Jurkat, Clone E6-1 (cell line): ENCODE measurements at places on chromosomes 13 and 19.

DNA sequence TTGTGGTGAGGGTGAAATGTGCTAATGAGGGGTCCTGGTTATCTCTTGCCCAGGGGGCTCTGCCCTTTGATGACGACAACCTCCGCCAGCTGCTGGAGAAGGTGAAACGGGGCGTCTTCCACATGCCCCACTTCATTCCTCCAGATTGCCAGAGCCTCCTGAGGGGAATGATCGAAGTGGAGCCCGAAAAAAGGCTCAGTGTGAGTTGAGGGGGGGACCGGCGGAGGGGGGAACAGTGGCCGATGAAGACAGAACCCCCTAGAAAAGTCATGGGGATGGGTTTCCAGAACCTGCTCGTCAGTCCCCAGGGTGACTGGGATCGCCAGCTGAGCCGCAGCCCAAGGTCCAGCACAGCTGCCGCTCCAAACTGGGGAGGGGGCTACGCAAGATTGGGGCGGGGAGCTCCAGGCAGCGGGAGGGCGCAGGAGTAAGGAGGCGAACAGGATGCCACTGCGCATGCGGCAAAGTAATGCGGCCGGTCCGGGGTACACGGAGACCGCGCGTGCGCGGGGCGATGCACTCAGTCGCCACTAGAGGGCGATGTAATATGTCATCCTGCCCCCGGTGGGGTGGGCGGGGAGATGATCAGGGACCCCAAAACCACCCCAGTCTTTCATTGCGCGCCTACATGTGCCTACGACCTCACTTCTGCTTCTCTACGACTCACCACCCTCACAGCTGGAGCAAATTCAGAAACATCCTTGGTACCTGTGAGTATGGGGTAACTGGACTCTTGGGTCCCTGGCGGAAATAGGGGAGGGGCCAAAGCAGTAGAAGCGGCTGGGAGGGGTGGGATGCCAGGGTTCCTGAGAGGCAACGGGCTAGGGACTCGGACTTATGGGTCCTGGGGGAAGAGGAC is 17.9 kb downstream of the BRSK1 start:
- DNase-seq, result peak; percentile 80

- DNase-seq, result peak; percentile 5
Measured at GRCh38 chr13:96075953-96076543, 13.9 kb upstream of the HS6ST3 start.

GRCh38 chr13:51761643-51762350 is 42.2 kb downstream of the DHRS12 start:
- no peak for DNase-seq

- no peak for DNase-seq
Measured at GRCh38 chr19:12788042-12788681, 3.1 kb upstream of the JUNB start.

DNA sequence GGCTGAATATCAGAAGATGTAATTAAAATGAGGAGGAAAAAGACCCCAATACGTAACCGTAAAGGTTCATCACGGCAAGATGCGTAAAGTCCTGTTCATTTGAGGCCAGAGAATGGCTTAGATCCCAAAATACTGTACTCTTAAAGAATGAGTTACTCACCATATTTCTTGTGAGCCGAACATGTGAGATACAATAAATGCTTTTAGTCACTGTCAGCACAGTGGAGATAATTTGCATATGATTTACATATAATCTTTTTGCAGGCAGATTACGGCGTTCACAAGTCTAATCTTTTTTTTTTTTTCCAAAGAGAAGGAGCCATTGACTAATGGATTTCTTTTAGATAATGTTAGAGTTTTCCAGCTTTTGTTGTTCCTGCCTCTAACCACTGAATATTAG is 28.4 kb downstream of the AMER2 start:
- DNase-seq, result no peak

DNA sequence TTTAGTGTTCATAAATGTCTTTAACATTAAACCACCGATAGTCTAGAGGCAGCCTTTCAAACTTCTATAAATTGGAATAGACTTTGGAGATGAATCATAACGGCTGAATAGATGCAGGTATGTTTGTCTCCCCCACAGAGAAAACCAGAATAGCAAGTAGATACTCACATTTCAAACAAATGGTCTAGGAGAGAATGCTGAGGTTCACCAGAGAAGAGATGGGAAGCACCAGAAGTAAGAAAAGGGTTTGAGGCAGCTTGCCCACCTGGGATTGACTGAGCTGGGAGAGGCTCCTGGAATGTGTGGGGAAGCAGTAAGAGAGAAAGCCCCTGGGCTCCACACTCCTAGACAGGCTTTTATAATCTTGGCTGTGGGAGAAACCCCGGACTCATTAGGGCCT is 6.4 kb downstream of the IGFL3 start:
- DNase-seq, result no peak

DNA sequence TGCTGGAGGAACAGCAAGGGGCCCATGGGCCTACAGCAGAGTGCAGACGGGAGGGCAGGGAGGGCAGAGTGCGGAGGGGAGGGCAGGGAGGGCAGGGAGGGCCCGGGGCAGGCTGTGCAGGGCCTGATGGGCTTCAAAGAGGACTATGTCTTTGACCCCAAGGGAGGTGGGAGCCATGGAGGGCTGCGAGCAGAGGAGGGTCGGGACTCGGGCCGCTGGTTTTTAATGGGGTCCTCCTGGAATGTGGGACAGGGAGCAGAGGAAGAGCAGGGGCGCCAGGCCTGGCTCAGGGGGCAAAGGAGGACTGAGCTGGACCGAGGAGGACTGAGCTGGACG is 3.6 kb downstream of the PIP5K1C start:
- DNase-seq, result no peak
